ENCODE measurements at places on chromosomes 11 and 22.

DNA sequence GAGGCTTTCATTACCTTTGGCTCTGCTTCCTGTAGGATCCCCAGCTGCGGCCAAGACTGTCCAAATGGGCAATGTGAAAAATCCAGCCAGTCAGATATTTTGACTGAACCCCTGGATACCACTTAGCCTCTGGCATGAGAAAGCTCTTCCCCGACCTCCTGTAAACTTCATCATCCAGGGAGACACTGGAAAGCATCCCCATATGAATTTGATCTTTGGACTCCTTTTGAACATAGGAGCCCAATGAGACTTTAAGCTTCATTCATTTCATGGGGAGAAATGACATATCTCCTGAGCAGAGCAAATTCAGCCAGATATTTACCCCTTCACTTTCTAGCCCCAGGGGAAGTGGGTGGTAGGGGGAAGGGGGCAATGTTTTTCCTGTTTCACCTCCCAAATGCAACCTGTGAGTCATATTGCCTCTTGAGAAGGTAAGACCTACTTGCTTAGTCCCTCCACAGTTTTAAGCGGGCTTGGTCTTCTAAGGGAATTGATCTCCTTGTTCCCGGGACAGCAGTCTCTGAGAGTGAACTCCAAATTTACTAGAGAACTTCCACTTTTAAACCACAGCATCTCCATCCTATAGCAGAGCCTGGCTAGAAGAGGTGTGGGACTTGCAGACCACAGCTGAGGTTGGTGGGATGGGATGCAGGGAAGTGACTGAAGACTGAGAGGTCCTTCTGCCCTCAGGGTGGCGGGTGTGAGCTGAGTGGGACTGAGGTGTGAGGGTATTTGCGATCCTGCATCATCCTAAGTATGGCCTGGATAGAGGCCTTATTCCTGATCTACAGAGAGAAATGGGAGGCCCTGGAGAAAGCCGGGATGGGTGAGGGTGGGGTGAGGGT lies 20.3 kb upstream of the POU2AF1 start:
- no peak for DNase-seq

GRCh38 chr11:2538951-2539350 lies 94.1 kb downstream of the KCNQ1 start:
- no peak for DNase-seq

GRCh38 chr11:78219493-78220217 lies 30.9 kb downstream of the USP35 start:
- no peak for DNase-seq

DNA sequence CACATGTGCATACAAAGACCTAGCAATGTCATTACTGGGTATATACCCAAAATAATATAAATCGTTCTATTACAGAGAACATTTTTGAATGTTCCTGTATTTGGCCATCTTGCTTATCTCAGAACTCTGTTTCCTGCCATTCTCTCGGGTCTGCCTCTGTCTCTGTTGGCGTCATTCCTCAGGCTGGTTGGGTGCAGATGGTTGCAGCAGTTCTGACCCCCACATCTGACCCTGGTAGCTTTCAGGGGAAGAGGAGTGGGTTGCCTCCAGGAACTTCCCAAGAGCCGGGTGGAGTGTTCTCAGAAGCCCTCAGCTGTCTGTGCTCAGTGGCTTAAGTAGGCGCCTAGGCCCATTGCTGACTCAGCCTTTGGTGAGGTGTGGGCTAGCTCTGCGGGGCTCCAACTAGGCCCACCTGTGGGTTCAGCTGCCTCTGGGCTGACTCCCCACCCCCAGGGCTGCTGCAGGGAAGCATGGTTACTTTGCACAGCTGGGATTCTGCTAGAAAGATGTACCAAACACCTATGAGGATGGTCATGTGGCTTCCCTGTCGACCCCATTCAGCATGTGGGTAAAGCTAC lies 114.0 kb downstream of the TBC1D22A start:
- no peak for DNase-seq

GRCh38 chr11:65712633-65713076 lies 603 bp downstream of the KAT5 start:
- no peak for DNase-seq

Data from stimulated activated CD4-positive, alpha-beta T cell treated with anti-CD3 and anti-CD28 coated beads, Interleukin-15, amount 100 ng/mL, for 1 hour (primary cell).